ENCODE measurements at places on chromosomes 6 and 20.

DNA sequence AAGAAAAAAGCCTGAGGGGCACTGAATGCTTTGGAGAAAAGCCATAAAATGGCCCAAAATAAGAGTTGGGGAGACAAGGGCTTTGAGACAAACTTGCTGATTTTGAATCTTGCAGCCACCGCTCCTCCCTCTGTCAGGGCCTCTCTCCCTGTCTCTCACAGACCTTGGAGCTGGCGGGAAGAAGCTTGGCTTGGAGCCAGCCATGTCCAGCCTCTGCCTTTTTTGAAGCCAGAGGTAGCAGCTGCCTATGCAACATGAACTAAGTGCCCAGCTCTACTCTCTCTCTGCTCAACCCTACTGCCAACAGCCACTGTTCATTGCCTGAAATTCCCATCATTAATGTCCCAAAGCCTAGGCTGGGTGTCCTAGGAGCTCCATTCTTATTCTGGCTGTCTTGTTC, 63.7 kb upstream of the CTNNBL1 start:
- no peak for DNase-seq

DNA sequence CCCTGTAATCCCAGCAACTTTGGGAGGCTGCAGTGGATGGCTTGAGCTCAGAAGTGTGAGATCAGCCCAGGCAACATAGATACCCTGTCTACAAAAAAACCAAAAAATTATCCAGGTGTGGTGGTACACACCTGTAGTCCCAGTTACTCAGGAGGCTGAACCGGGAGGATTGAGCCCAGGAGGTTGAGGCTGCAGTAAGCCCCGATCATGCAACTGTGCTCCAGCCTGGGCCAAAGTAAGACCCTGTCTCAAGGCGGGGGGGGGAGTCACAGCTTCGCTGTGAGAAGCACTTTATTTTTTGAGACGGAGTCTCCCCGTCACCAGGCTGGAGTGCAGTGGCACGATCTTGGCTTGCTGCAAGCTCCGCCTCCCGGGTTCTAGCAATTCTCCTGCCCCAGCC, 54.2 kb downstream of the EZR start:
- DNase-seq: no peak

DNA sequence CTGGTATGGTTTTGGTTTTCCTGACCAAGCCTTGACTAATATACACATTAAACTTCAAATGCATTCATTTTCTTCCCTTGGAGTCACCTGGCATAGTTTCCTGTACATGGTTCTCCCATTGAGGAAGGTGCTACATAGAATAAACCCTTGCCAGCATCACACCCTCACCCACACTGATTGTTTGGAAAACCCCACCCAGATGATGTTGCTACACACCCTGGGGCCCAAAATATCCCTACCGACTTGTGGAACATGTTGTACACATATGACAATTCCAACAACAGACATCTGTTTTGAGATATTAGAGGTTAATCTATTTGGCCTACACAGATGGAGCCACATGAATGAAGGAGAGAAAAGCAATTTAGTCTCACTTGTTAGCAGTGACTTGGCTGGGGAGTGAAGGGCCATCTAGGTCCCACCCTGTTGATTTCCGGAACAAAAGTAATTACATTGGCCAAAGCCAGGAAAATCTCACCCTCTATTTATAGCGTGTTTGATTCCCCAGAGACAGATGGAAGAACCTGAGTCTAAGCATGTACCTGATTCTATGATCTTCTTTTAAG, 606.0 kb upstream of the BTBD3 start:
- no peak for DNase-seq

DNA sequence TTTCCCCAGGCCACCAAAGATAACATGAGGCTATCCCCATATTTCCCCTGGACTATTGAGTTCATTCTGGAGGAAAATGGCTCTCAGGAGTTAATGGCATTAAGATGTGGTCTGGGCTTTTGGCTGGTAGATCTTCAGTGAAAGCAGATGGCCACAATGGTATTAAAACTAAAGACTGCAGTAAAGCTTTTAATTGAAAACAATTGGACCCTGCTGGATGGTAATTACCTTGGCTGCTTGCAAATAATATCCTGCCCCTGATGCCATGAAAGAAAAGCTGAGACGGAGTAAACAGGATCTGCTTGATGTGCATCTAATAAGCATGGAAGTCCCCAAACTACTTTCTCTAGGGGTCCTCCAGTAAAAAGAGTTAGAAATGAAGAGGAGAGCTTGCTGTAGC, 255.8 kb downstream of the QKI start:
- no peak for DNase-seq

GRCh38 chr6:35166116-35166515, 25.0 kb upstream of the TCP11 start:
- no peak for DNase-seq

DNA sequence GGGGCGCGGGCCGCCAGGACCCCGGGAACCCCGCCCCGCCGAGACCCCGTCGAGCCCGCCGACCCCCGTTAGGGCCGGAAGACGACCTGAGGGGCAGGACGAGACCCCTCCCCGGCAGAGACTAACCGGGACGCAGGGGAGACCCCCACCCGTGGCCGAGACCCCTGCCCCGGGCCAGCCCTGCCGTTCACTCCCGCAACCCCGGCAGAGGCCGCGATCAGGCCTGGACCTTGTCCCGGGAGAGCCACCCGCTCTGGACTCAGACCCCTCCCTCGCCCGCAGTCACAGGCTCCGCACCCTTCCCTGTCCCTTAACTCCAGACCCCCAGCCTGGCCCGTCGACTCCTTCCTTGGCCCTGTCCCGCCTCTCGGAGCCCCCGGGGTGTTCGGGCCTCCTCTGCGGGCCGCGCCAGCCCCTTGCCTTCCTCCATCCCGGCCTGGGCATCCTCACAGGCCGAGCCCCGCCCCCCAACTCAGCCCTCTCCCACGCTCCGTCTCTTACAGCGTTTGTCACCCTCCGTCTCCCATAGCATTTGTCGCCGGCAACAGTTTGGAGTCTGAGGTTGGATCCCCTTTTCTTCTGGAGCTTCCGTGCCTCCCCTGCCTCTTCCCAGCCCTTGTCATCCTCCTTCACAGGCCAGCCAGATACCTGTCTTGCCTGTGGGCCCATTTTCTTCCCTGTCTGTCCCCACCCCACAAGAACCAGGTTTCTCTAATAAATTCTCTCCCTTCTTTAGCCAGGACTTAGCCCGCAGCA, 569 bp downstream of the TCEA2 start:
- no peak for DNase-seq

DNA sequence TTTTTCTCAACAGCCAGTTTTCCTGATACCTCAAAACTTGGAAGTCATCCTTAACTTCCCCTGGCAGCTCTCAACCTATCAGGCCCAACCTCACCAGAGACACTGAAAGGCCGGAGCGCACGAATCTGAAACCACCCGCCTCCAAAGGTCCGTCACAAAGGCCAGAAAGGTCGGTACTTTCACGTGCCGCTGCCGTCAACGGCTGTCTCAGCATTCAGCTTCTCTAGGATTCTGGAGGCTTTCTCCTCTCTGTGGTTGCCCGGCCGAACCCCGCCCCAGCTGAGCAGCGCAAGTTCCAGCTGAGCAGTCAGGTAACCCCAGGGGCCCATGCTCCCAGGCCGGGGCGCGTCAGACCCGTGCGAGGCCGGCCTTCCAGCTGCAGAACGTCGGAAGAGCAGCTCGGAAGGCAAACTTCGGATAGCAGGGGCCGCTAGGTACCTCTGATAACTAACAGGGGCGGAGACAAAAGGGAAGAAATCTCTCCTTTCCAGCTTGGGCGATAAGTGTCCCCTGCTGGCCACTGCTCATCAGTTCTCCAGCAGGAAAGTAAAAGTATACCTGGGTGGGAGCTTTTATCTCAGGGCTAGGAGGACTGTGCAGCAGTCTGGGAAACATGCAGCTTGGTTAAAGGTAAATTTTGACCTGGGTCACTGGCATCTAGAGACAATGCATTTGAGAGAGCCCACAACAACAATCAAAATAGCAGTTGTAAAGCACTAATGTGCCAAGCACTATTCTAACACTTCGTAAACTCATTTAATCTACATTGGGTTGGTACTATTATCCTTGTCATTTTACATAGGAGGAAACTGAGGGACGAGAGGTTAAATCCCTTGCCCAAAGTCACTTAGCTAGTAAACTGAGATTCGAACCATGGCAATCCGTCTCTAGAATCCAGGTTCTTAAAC, 16.1 kb downstream of the ZSCAN12 start:
- DNase-seq: peak; percentile 78

GRCh38 chr6:79895382-79896074, 51.8 kb downstream of the ELOVL4 start:
- no peak for DNase-seq

DNA sequence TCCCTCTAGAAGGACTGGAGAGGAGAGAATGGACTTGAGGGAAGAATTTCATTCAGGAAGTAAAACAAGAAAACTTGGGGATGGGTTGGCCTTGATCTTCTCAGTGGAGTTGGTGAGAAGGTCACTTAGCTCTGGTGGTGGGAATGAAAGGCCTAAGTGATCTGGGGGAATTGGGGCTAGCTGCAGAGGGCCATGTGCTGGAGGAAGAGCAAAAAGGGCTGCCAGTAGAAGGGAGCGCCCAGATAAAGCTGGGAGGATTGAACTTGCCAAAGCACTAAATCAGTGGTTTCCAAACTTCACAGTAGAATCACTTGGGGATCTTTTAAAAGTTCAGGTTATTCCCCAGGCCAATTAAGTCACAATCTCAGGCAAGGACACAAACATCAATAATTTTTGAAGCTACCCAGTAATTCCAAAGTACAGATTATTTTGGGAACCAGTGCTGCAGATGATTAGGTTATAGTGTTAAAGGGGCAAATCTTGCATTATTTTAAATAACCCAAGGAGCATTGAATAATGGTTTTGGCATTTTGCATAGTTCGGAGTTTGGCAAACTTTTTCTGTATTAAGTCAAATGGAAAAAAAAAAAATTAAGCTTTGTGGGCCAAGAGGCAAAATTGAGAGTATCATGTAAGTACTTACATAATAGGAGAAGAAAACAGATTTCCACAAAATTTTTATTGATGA, 36.5 kb upstream of the RFPL4B start:
- no peak for DNase-seq

GRCh38 chr20:35432430-35432735, 5.6 kb downstream of the GDF5 start:
- DNase-seq: no peak

DNA sequence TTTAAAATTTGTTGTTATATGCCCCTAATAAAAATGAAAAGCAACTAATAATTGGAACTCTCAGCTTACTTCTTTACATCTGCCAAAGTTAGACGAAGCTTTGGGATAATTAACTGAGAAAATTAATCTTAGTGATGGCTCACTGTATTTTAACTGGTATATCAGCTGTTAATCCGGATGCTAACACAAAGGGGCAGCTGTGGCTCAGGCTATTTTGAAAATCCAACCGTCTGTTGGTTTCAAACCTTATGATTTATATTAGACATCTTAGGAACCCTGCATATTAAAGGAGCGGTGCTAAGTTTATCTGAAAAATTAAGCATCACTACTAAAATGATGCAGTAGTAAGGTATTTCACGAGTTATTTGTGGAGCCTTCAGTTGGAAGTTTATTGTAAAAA, 96.6 kb downstream of the AKAP7 start:
- no peak for DNase-seq

- DNase-seq: no peak
These were observed 31.3 kb downstream of the KCNK15 start for GRCh38 chr20:44776980-44777379.

DNA sequence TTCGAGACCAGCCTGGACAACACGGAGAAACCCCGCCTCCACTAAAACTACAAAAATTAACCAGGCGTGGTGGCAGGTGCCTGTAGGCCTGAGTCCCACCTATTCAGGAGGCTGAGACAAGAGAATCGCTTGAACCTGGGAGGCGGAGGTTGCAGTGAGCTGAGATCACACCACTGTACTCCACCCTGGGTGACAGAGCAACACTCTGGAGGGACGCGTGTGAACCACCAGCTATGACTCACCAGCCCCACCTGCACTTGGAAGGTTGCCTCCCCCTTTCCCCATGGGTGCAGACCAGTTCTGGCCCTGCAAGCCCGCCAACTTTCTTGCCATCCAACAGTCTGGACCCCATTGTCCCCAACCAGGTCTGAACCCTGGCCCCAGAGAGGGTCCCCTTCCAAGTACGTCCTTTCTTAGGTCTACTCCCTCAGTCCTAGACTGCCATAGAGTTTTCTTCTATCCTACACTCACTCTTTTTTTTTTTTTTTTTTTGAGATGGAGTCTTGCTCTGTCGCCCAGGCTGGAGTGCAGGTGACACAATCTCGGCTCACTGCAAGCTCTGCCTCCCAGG, 29.2 kb downstream of the ATP9A start:
- no peak for DNase-seq

GRCh38 chr6:15001326-15001910, 244.5 kb upstream of the JARID2 start:
- DNase-seq: no peak

- DNase-seq: no peak
These were observed 1.4 kb downstream of the NNAT start for GRCh38 chr20:37522260-37523011.

DNA sequence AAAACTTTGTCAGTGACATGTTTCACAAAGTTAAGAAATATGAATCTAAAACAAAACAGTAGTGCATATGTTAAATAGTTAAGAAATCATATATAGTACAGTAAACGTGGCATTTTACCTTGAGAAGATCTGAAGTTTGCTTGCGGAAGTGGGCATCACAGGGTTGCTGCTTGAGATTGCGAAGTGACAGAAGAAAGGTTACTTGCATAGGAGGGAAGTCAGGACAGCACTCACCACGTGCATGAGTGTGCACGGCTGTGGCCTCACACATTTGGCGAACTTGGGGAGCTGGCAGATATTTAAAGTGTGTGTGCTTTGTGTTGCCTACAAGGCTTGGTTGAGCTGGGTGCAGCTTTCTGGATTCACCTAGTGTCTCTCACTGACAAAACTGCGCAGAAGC, 431.5 kb upstream of the ARID1B start:
- DNase-seq: no peak

DNA sequence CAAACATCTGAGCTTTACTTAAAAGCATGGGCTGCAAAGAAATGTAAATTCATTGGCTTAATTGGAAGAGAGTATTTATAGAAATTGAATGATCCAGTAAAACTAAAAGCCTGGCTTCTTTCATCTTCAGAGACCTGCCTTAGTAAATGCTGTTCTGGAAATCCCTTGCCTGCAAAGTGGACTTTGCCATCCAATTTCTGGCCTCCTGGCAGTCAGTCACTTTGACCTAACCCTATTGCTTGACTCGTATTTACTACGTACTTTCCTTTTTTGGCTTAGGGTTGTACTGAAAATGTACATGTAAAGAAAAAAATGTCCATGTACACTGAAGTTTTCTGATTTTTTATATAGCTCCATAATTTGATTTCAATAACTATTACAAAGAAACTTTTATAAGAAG, 47.1 kb downstream of the E2F3 start:
- DNase-seq: no peak

Data from GM13977 (cell line).